ENCODE measurements at places on chromosomes 16 and 17. TPM values are rescaled to one million over a fixed set of nuclear protein-coding genes. Genes with fewer than 3 reads are reported as not detected.

The OR1E1 gene
- not detected for total RNA-seq

The ITGB3 gene
- 27.6 TPM for total RNA-seq

The XYLT2 gene
- 31.8 TPM for total RNA-seq

The KRTAP4-4 gene
- total RNA-seq = not detected

The FAM83G gene
- total RNA-seq = 6.5 TPM

The MMP15 gene
- total RNA-seq = 3.9 TPM

The BCL7C gene
- 34.6 TPM for total RNA-seq

The ASPA gene
- total RNA-seq = 0.26 TPM

The ARL2BP gene
- total RNA-seq = 145 TPM

The ITGAD gene
- total RNA-seq = not detected

The TBC1D28 gene
- total RNA-seq = not detected

The C1QTNF8 gene
- 0.65 TPM for total RNA-seq

All from articular chondrocyte of knee joint (primary cell).